Ureter (tissue), 1 donor: ENCODE measurements at places on chromosomes 1 and 21. TPM values are rescaled to one million over a fixed set of nuclear protein-coding genes. Genes with fewer than 3 reads are reported as not detected.

DNA sequence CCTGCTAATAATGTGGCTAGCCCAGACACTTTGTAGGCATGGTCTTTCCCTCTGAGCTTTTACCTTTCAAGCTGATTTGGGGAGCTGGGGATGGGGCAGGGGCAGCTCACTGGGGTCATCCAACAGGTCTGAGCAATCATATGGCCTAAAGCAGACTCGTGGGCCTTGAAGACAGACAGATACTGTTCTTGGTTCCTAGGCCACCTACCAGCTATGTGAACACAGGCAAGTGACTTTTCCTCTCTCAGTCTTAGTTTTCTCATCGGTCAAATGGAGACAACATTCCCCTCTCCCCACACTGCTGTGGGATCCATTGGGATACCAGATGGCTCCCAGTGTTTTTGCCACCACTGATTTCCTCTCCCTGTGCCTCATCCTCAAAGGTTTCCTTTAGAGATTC, 181.8 kb downstream of the RRAGC start:
- no peak for DNase-seq

DNA sequence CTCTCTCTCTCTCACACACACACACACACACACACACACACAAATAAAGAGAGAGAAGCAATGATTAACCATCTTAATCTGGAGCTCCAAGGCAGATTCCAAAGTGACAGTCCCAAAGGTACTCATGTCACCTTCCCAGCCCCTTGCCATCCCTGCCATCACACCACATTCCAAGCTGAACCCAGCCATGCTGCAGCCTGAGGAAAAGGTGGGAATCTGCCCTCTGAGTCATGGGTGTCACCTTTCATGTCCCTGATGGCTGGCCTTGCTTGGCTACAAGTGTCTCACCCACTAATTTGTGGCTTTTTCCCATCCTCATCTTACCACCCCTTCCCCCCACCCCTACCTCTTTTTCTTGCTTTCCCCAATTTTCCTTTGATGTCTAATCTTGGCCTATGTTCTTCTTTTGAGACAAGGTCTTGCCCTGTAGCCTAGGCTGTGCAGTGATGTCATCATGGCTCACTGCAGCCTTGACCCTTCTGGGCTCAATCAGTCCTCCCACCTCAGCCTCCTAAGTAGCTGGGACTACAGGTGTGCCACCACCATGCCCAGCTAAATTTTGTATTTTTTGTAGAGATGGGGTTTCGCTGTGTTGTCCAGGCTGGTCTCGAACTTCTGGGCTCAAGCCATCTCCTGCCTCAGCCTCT, 3.2 kb downstream of the ANXA9 start:
- no peak for DNase-seq

- no peak for DNase-seq
Measured at GRCh38 chr21:38766987-38767722, 38.6 kb upstream of the ETS2 start.

The CELA3B gene
- not detected for total RNA-seq

DNA sequence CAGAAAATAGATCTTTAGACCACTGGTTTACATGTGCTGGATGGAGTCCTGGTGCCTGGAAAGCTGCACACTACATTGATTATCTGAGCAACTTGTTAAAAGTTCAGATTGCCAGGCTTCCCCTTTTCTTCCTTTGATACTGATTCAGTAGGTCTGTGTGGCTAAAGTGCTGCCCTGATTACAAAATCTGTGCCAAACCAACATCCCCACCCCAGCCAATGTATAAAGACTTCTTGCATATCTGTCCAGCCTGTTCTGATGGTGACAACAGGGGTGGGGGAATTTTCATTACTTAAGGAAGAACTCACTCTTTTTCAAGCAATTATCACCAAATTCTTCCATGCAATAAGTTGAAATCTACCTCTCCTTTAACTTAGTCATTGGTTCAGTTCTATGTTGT, 135.5 kb downstream of the TNFSF18 start:
- DNase-seq: no peak

- DNase-seq: no peak
Measured at GRCh38 chr1:48462716-48463302, 9.2 kb downstream of the SPATA6 start.

DNA sequence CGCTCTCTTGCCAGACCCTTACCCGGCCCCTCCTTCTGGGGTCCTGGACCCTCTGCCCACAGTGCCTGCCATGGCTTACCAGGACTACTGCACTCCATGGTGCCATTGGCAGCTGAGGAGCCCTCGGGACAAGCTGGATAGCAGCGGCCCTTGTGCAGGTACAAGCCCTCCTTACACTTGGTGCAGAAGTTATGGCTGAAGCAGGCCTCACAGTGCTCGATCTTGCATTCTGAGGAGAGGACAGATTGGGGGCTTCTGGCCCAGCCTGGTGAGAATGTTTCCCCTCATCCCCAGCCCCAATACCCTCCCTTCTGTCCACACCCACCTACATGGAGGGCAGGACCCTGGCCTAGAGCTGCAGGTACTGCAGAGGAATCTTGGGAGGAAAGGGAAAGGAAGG, 18.4 kb upstream of the GNL2 start:
- DNase-seq: no peak

DNA sequence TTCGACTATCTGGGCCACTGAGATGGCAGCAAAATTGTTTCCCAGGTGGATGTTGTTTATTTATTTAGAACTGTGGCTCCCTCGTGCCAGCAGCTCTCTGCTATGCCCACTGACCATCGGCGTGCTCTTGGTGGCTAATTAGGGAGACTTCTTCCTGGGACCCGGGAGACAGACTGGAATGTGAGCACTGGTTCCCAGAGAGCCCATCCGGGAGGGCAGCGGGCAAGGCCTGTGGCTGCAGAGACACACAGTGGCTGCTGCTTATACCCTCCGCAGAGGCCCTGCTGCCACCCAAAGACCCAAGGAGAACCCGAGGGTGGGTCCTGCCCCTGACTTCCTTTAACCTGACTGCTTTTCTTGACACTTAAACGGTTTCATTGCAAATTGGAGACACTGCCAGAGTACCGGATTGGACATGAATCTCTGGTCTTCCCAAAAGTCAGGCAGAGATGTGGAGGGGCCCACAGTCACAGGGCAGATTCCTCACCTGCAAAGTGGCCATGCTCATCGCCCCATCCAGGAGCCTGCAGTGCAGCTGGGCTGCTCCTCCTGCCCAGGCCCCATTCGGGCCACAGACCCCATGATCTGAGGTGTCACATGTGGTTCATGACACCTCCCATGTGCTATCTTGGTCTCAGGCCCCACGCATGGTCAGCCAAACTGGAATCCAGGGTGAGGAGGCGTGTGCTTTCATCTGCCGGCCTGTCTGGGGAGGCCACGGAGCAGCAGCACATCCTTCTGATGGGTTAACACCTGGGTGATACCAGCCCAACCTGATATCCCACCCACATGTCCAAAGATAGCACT, 5.7 kb upstream of the MATN1 start:
- DNase-seq: no peak

The VCAM1 gene
- 19.1 TPM for total RNA-seq

The SPSB1 gene
- total RNA-seq: 15.1 TPM

DNA sequence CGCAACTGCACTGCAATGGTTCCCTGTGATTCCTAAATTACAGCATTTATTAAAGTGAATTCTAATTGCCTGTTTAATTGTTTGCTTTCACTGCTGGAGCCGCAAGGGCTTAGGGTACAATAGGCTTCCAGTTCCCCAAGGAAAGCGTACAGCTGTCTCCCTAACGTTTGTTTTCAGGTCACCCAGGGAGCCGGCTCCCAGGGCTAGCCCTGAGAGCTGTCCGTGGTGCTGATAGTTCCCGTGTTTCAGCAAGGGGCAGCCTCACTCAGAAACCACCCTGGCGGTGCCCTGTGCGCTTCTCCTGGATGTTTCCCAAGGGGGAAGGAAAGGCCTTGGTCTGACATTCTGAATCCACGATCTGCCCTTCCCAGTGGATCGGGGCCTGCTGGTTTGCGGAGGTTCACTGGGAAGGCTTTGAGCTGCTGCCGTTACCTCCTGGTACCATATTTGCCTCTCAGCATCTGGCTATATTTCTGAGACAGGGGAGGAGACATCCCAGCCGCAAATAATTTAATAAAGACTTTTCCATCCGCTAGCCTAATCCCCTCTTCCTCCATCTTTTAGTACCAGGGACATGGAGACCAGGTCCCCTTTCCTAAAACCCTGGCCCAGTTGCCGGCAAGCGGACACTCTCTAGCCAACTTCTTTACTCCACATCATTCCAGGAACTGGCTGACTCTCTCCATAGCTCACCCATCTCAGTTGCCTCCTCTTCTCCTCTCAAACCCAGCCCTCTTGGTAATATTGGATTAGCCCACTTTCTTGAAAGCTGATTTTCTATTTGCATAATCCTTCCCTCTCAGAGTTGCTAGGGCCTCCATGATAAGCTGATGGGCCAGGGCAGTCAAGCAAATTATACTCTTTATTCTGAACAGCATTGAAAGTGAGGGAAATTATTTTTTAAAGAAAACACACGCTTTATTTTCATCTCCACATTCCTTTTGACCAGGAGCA, 149.0 kb downstream of the IGSF21 start:
- DNase-seq: peak; percentile 57
